ENCODE measurements at places on chromosomes 16 and 17. TPM values are rescaled to one million over a fixed set of nuclear protein-coding genes. Genes with fewer than 3 reads are reported as not detected.

- no peaks in the 10 kb centered on the region for H3K4me1 ChIP-seq
- H3K36me3 ChIP-seq: no peaks in the 10 kb centered on the region
- no peak overlapping the region for H3K27ac ChIP-seq
- DNase-seq: no peak
- peaks cover 2% of the 10 kb centered on the region for H3K27me3 ChIP-seq
- H3K4me3 ChIP-seq: no peak overlapping the region
These were observed 11.9 kb downstream of the SEC14L5 start for GRCh38 chr16:4970010-4970409.

GRCh38 chr16:50151756-50152155 is 1.4 kb upstream of the TENT4B start:
- no peak overlapping the region for H3K4me3 ChIP-seq
- H3K27me3 ChIP-seq: no peaks in the 10 kb centered on the region
- no peak for DNase-seq
- H3K27ac ChIP-seq: no peak overlapping the region
- peaks cover 18% of the 10 kb centered on the region for H3K4me1 ChIP-seq

DNA sequence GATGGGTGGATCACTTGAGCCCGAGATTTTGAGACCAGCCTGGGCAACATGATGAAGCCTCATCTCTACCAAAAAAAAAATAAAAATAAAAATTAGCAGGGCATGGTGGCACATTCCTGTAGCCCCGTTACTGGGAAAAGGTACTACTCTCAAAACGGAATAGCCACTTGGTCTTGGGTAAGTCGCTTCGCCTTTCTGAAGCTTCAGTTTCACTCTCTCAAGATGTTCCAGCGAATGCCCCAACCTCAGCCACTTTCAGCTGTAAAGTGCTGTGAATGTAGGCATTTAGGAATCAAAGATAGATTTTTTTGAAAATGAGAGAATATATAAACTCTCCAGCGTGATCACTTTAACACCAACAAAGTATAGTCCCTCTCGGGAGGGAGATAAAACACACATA is 154.1 kb upstream of the HS3ST3A1 start:
- H3K27me3 ChIP-seq: no peaks in the 10 kb centered on the region
- H3K36me3 ChIP-seq: no peaks in the 10 kb centered on the region
- H3K27ac ChIP-seq: no peak overlapping the region
- no peak for DNase-seq
- no peak overlapping the region for H3K4me3 ChIP-seq

The TEX14 gene
- 0.09 TPM for total RNA-seq

- no peaks in the 10 kb centered on the region for H3K27me3 ChIP-seq
- H3K36me3 ChIP-seq: peaks cover 3% of the 10 kb centered on the region
- peaks cover 21% of the 10 kb centered on the region for H3K4me1 ChIP-seq
- H3K4me3 ChIP-seq: peak overlapping the region; percentile 81
These were observed 2.1 kb downstream of the PRKCA start for GRCh38 chr17:66304304-66305174.

DNA sequence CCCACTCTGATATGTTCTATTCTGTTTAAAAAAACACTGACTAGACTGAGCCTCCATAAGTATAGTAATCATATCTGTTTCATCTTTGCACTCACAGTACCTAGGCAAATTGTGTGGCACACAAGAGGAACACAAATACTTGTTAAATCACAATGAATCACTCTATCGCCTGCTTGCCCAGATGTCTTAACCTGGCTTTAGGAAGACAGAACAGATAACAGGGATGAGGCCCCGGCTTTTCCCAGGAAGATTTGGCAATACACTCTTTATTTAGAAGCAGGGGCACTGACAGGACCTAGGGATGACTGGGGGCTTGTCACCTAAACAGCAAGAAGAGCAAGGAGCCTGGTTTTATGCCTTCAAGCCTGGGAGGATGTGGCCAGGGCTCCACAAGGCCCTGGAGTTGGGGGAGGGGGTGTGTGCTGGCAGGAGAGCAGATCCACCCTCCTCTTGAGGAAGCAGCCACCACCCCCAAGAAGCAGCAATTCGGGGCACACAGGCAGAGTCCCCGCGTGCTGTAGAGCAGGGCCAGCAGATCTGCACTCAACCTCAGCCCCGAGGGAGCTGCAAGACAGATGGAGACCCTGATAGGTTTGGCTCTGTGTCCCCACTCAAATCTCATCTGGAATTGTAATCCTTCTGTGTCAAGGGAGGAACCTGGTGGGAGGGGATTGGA is 41.0 kb upstream of the KSR1 start:
- H3K4me1 ChIP-seq: no peaks in the 10 kb centered on the region
- no peak overlapping the region for H3K27ac ChIP-seq
- H3K36me3 ChIP-seq: no peaks in the 10 kb centered on the region
- peaks cover 2% of the 10 kb centered on the region for H3K27me3 ChIP-seq
- no peak overlapping the region for H3K4me3 ChIP-seq

- no peak for DNase-seq
- peaks cover 10% of the 10 kb centered on the region for H3K4me1 ChIP-seq
- no peaks in the 10 kb centered on the region for H3K36me3 ChIP-seq
- H3K27ac ChIP-seq: no peak overlapping the region
- no peak overlapping the region for H3K4me3 ChIP-seq
- no peaks in the 10 kb centered on the region for H3K27me3 ChIP-seq
These were observed 267.4 kb downstream of the HS3ST3A1 start for GRCh38 chr17:13334374-13334773.

All from astrocyte (in vitro differentiated cells and primary cell).